Activated T-helper 1 cell treated with anti-CD3 and anti-CD28 coated beads, Interleukin-12 subunit alpha, Interleukin-12 subunit beta, Interleukin-2, Interleukin-4 antibody, amounts not matched to agents 30 ng/mL and 10 ng/mL and 1 ng/mL, durations not matched to agents 14 hours and 24 hours and 36 hours (primary cell): ENCODE measurements at places on chromosomes 4 and X. TPM values are rescaled to one million over a fixed set of nuclear protein-coding genes. Genes with fewer than 3 reads are reported as not detected.
A peak's percentile ranks its signal among the peaks of the same experiment; 100 is the strongest.

DNA sequence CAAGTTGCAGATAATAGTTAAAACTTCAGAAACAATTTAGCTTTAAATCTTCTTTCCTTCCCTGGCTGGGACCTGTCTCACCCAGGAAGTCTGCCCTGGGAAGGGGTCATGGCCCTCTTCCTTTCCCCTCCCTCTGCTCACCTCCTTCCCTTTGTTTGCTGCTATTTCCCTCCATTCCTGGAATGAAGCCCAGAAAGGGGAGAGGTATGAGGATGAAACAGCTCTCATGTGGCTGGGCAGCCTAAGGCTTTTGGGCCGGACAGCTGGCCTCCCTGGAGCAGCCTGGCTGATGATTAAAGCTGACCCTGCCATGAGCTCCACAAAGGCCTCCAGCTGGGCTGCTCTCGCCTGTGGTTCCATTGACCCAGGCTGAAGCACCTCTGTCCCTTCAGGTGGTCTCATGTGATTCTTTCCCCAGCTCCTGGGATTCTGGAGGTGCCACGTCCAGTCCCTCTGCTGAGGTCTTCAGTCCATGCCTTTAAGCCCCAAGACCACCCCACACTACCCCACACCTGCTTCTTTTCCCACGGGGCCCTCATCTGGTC, 202.1 kb downstream of the PTTG2 start:
- peaks cover 4% of the 10 kb centered on the region for H3K27me3 ChIP-seq
- peaks cover 20% of the 10 kb centered on the region for H3K36me3 ChIP-seq
- DNase-seq, result no peak

GRCh38 chr4:673349-674091, 556 bp downstream of the ATP5ME start:
- H3K4me1 ChIP-seq, result peaks cover 7% of the 10 kb centered on the region
- no peak for DNase-seq
- peak overlapping the region; percentile 88 for H3K4me3 ChIP-seq
- H3K36me3 ChIP-seq, result peaks cover 20% of the 10 kb centered on the region

DNA sequence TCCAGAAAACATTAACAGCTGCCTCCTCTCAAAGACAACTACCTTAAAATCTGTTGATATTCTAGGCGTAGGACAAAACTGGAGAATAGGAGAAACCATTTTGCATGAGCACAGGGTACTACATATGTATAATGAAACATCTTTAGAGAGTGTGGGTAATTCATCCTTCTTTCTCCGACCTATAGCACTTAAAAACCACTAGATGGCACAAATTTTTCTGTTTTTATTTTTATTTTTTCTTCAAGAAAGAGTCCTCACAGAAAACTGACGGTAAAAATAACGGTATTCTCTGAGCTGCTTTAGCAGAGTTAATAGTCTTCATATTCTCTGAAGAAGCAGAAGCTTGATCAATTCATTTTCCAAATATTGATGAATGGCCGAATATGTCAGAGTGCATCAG, 14.6 kb downstream of the SMIM31 start:
- no peak overlapping the region for H3K27ac ChIP-seq
- peaks cover 17% of the 10 kb centered on the region for H3K27me3 ChIP-seq
- no peaks in the 10 kb centered on the region for H3K4me1 ChIP-seq
- H3K4me3 ChIP-seq, result no peak overlapping the region
- DNase-seq, result no peak

DNA sequence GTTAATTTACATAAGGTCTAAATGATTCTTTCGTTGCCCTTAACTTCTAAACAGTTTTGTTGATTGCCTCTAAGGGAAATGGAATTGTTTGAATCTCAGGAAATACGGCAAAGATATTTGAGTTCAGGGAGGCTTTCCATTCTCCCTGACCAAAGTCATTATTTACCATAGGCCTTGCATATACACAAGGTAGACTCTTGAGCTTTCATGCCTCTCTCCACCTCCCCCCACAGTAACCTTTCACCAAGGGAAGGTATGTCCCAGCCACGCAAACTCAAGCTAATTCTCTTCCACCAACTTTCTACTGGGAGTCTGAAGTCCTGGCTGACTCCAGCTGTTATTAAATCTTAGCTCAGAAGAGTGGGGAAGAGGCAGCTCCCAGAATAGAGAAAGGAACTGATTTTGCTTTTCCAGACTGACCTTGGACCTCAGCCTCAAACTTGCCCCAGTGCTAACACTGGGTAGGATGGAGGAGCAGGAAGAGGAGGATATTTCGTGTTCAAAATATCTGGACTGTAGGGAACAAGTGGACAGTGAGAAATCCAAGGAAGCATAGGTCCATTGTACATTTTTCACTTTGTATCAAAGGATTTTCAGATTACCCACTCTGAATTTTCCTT, 1.4 kb downstream of the IGSF1 start:
- H3K27ac ChIP-seq, result no peak overlapping the region
- no peak overlapping the region for H3K4me3 ChIP-seq
- H3K4me1 ChIP-seq, result no peaks in the 10 kb centered on the region
- no peaks in the 10 kb centered on the region for H3K36me3 ChIP-seq
- no peak for DNase-seq
- H3K27me3 ChIP-seq, result peaks cover 12% of the 10 kb centered on the region

Gene SRPX2
- total RNA-seq, result not detected in 2 replicates

GRCh38 chrX:10619425-10620046, 849 bp downstream of the MID1 start:
- no peak overlapping the region for H3K27ac ChIP-seq
- peaks cover 27% of the 10 kb centered on the region for H3K27me3 ChIP-seq
- H3K4me3 ChIP-seq, result peak overlapping the region; percentile 2
- H3K4me1 ChIP-seq, result peaks cover 10% of the 10 kb centered on the region

GRCh38 chrX:68354879-68355628, 78.2 kb downstream of the OPHN1 start:
- H3K36me3 ChIP-seq, result no peaks in the 10 kb centered on the region
- H3K4me3 ChIP-seq, result no peak overlapping the region
- no peak for DNase-seq
- H3K27ac ChIP-seq, result no peak overlapping the region
- no peaks in the 10 kb centered on the region for H3K4me1 ChIP-seq

- DNase-seq, result no peak
- no peaks in the 10 kb centered on the region for H3K4me1 ChIP-seq
- H3K36me3 ChIP-seq, result no peaks in the 10 kb centered on the region
- no peak within 1 kb of the TSS for H3K4me3 ChIP-seq
- H3K27me3 ChIP-seq, result peaks cover 2% of the 10 kb centered on the region
Observed at GRCh38 chr4:68129793-68130192, at the start of gene TMPRSS11F. TMPRSS11F (minus strand) TSS chr4:68129869; CDS start chr4:68129820, 49 bp downstream.

GRCh38 chr4:142194905-142195304, 558.5 kb downstream of the IL15 start:
- H3K27ac ChIP-seq, result no peak overlapping the region
- peaks cover 4% of the 10 kb centered on the region for H3K36me3 ChIP-seq
- no peak for DNase-seq
- no peak overlapping the region for H3K4me3 ChIP-seq
- H3K4me1 ChIP-seq, result no peaks in the 10 kb centered on the region
- H3K27me3 ChIP-seq, result no peaks in the 10 kb centered on the region

Gene AFF2
- 1.5 and 1.8 TPM in 2 replicates for total RNA-seq

Gene CDX4
- not detected in 2 replicates for total RNA-seq

Gene CRMP1
- not detected in 2 replicates for total RNA-seq

- no peaks in the 10 kb centered on the region for H3K27me3 ChIP-seq
- H3K36me3 ChIP-seq, result no peaks in the 10 kb centered on the region
- DNase-seq, result no peak
- H3K27ac ChIP-seq, result no peak overlapping the region
- H3K4me3 ChIP-seq, result no peak overlapping the region
- no peaks in the 10 kb centered on the region for H3K4me1 ChIP-seq
Observed at GRCh38 chrX:74800062-74800461, 125.2 kb downstream of the NEXMIF start.

- H3K36me3 ChIP-seq, result no peaks in the 10 kb centered on the region
- no peak overlapping the region for H3K4me3 ChIP-seq
- H3K4me1 ChIP-seq, result peaks cover 5% of the 10 kb centered on the region
- no peak for DNase-seq
Observed at GRCh38 chr4:168540086-168540485, 43.2 kb downstream of the PALLD start.

DNA sequence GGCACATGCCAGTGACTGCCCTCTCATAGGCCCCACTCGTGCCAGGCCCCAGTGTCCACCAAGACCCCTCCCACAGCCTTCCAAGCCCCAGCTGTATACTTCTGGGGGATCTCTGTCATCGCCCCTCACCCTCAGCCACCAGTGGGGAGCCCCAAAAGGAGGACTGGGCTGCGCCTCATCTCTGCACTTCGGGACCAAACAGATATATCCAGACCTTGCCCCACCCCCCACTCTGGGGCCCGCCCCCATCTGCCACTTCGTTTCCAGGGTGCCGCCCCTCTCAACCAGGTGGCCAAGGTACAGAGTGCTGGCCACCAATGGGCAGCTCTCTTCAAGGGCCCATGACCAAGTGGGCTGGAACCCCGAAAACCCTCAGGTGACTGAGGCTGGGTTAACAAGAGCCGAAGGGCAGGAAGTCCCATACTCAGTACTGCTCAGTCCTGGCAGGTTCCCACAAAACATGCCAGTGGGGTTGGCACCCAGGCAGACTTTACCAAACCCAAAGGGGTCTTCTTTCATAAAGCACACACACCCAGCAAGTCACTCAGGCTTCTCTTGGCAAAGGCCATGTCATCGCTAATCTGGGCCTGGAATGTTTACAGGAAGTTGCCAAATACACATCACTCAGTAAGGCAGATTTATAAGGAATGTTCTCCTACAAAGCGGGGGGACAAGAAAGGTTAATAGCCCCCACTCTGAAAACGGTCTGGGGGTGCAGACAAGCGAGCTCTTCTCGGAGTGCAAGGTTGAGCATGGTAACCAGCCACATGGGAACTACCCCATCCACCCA, 4.4 kb downstream of the ZFYVE28 start:
- H3K4me1 ChIP-seq, result peaks cover 61% of the 10 kb centered on the region
- H3K27ac ChIP-seq, result peak overlapping the region; percentile 93
- peaks cover 17% of the 10 kb centered on the region for H3K27me3 ChIP-seq

Gene ADH5
- total RNA-seq, result 68.8 and 74.9 TPM in 2 replicates

GRCh38 chr4:164949448-164950143, 27.9 kb downstream of the TRIM61 start:
- H3K27ac ChIP-seq, result no peak overlapping the region
- no peak overlapping the region for H3K4me3 ChIP-seq

GRCh38 chr4:137471895-137472294, 60.4 kb downstream of the PCDH18 start:
- no peaks in the 10 kb centered on the region for H3K4me1 ChIP-seq
- no peak for DNase-seq
- H3K36me3 ChIP-seq, result no peaks in the 10 kb centered on the region
- H3K27me3 ChIP-seq, result no peaks in the 10 kb centered on the region

- no peaks in the 10 kb centered on the region for H3K4me1 ChIP-seq
- H3K36me3 ChIP-seq, result no peaks in the 10 kb centered on the region
- no peaks in the 10 kb centered on the region for H3K27me3 ChIP-seq
- H3K27ac ChIP-seq, result no peak overlapping the region
- no peak overlapping the region for H3K4me3 ChIP-seq
Observed at GRCh38 chrX:1153940-1154339, 58.5 kb downstream of the CRLF2 start.

DNA sequence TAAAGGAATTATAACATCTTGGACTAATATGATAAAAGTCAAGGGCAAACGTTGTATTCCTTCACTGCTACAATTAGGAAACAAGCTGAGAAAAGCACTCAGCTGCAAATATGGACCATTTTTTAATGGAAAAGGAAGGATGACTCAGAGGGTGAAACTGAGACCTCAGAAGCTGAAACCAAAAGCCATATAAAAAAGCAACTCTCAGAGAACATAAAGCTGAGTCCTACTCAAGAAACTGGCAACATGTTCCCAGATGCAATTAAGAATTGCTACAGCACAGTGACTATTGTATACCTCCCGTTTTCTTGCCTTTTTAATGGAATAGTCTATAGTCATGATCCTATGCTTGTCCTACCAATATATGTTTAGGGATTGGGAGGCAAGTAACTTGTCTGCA, 1106.4 kb upstream of the INTU start:
- no peaks in the 10 kb centered on the region for H3K27me3 ChIP-seq
- no peak overlapping the region for H3K27ac ChIP-seq
- H3K4me1 ChIP-seq, result no peaks in the 10 kb centered on the region
- no peak overlapping the region for H3K4me3 ChIP-seq
- DNase-seq, result no peak

Gene GPRASP1
- 0.44 and 0.47 TPM in 2 replicates for total RNA-seq

DNA sequence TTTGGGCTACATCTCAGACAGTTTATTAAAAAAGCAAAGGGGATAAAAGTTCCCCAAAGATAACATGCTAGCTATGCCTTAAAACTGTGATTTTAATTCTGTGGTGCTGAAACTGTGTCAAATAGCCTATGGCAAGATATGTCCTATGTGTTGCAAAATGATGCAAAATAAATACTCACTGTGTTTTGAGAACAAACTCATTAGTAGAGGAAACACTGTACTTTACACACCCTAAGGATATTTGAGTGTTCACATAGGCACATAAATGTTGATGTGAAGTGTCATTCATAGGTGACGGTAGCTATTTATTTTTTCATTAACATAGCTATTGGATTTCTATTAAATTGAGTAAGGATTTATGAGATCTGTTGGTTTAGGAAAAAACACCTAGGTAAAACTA, 351.9 kb downstream of the FAT4 start:
- no peak overlapping the region for H3K27ac ChIP-seq
- H3K27me3 ChIP-seq, result no peaks in the 10 kb centered on the region
- no peak overlapping the region for H3K4me3 ChIP-seq
- no peaks in the 10 kb centered on the region for H3K4me1 ChIP-seq
- DNase-seq, result no peak
- H3K36me3 ChIP-seq, result no peaks in the 10 kb centered on the region

GRCh38 chr4:1361431-1361830, 14.4 kb downstream of the UVSSA start:
- no peak overlapping the region for H3K27ac ChIP-seq
- no peaks in the 10 kb centered on the region for H3K27me3 ChIP-seq
- H3K4me1 ChIP-seq, result no peaks in the 10 kb centered on the region
- H3K4me3 ChIP-seq, result no peak overlapping the region
- H3K36me3 ChIP-seq, result peaks cover under 1% of the 10 kb centered on the region
- no peak for DNase-seq

DNA sequence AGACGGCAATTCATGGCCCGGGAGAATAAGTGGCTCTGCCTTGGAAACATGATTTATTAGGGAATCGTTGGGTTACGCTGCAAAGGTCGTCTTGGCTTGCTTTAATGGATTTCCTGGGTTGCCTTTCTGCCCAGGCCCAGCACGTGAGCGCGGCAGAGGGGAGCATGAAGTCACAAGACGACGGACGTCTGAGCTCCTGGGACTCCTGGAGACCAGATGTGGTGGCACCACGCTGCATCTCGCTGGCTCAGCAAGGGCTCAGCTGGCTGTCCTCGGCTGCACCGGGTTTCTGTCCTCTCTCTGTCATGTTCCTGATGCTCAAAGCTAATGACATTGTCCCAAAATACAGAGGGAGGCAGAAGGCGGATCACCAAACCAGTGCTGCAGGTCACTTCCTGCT, 61.2 kb downstream of the C4orf50 start:
- no peak overlapping the region for H3K27ac ChIP-seq
- H3K4me3 ChIP-seq, result no peak overlapping the region
- no peaks in the 10 kb centered on the region for H3K36me3 ChIP-seq
- peaks cover 11% of the 10 kb centered on the region for H3K4me1 ChIP-seq
- peaks cover 2% of the 10 kb centered on the region for H3K27me3 ChIP-seq
